ENCODE measurements at places on chromosomes 6 and 20.
A peak's percentile ranks its signal among the peaks of the same experiment; 100 is the strongest.

DNA sequence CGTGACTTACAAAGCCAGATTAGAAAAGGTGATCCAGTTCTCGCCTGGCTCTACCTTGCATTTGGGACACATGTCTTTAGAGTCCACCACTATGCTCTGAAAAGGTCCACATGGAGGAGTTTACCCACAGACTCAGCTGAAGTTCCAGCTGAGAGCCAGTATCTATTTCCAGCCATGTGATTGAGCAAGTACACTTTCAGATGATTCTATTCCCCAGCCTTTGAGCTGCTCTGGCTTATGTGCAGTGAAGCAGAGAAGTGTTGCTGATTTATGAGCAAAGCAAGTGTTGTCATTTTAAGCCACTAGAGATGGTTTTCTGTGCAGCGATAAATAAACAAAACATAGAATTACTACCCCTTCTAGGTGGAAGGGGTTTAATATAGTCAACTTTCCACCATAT is 520.8 kb upstream of the RNF217 start:
- DNase-seq, result no peak

GRCh38 chr6:138499303-138500018 is at the start of gene NHSL1:
Gene NHSL1, minus strand, starts transcription at chr6:138499494. Its CDS starts 204 bp downstream, at chr6:138499290.
- no peak for DNase-seq

- DNase-seq, result no peak
Observed at GRCh38 chr6:111487661-111488060, 4.6 kb upstream of the REV3L start.

- DNase-seq, result no peak
Observed at GRCh38 chr20:5969348-5969935, 19.0 kb downstream of the MCM8 start.

- no peak for DNase-seq
Observed at GRCh38 chr20:51126337-51126736, 103.4 kb upstream of the KCNG1 start.

DNA sequence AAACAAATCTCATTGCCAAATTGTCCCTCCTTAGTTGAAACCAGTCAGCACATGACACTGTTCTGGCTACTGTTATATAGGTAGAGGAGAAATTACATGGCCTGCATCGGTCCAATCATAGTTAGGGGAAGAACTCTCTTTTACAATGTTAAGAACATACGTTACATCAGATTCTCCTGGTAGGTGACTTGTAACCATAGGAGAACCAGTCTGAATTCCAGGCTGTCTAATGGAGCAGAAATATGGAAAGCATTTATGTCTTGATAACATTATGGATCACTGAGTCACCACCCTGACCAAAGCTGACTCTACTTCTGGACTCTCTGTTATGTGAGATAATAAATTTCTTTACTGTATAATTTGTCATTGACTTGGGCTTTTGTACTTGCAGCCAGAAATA is 40.9 kb downstream of the HTR1E start:
- DNase-seq, result no peak

DNA sequence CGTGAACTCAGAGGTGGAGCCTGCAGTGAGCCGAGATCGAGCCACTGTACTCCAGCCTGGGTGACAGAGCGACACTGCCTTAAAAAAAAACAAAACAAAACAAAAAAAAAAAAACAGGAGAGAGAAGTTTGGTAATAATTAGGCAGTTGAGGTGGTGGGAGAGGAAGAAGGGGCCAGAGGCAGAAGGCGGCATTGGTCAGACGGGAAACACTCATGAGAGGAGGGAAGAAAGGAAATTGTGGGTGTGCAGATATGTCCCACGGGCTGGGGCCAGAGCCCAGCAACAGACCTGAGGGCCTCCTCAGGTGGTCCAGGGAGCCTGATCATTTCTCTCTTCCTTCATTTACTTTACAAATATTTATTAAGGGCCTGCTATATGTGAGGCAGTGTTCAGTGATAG is 20.0 kb downstream of the SULF2 start:
- DNase-seq, result no peak

- DNase-seq, result no peak
Observed at GRCh38 chr6:170438402-170438753, 114.7 kb downstream of the PSMB1 start.

GRCh38 chr20:1405801-1406200 is 12.9 kb upstream of the FKBP1A start:
- no peak for DNase-seq

DNA sequence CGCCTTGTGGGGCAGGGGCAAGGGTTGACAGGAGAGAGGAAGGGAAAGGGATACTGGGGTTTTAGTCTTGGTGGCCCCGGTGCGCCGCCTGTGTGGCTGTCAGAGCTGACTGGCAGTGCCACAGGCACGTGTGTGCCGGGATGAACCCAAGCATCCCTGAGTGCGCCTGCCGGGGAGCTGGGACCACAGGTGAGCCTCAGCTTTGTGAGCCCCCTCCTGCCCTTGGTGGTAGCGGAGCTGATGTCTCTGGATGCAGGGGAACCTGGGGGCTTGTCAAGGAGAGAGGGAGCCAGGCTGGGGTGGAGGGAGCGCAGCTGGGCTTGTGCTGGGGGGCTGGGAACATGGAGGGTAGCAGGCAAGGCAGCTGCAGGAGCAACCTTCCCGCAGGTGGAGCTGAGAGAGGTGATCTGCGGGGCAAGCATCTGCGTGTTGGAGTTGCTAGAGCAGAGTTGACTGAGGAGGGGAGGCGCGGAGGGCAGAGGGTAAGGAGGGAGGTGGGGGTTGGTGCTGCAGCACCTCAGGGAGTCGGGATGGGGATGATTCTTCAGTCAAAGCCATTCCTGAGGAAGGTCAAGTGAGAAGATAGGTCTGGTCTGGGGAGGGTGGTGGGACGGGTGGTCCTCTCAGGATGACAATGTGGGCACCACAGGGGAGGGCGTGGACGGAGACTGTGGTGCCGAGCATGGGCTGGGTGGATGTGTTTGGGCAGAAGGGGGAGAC is 28.1 kb downstream of the PYGB start:
- no peak for DNase-seq

DNA sequence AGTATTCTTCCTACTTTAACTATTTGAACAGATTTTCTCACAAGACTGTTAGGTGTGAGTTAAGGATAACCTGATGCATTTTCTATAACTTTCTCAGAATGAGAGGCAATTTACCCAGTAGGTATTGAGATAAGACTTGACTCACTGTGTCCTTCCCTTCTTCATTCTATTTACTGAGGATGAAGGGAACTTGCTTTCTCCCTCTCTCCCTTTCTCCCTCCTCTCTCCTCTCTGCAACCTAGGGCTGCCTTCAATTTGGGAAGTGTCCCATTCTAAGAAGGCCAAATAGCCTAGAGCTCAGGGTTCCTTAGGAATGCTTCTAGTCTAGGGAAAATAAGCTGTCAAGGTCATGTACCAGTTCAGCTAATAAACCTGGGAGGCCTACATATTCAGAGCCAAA is 3.2 kb downstream of the ECHDC1 start:
- DNase-seq, result no peak

- DNase-seq, result no peak
Observed at GRCh38 chr20:32289661-32290431, 12.4 kb downstream of the KIF3B start.

GRCh38 chr20:62120990-62121775 is 1.1 kb upstream of the LSM14B start:
- no peak for DNase-seq

- DNase-seq, result no peak
Observed at GRCh38 chr6:131212024-131212423, 76.8 kb downstream of the AKAP7 start.

DNA sequence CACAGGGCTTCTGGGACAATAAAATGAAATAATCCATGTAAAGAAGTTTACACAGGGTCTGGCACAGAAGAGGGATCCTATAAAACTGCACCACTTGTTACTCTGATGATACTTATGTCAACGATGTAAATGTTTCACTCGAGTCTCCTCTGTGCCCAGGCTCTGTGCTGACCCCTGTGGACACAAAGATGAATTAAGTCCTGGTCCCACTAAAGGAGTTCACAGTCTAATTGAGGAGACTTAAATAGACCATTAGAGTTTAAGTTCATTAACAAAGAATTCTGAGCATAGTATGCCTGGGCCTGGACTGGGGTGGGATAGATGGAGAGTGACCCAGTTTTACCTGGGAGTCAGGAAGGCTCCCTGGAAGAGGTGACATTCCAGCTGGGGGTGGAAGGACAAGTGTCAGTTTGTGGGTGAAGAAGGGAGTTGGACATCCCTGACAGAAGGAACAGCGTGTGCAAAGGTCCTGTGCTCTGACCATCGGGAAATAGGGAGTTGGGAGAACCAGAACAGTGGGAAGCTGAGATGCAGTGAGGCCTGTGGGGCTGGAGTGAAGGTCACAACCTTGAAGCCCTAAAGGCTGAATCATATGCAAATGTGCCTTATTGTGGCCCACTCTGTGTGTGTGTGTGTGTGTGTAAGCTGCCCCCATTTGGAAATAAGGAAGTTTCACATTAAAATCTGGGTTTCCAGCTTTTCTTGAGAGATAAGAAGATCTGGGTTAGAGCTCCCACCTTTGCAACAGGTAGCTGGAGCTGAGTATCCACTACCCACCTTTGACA is 1.1 kb downstream of the OCSTAMP start:
- DNase-seq, result no peak

DNA sequence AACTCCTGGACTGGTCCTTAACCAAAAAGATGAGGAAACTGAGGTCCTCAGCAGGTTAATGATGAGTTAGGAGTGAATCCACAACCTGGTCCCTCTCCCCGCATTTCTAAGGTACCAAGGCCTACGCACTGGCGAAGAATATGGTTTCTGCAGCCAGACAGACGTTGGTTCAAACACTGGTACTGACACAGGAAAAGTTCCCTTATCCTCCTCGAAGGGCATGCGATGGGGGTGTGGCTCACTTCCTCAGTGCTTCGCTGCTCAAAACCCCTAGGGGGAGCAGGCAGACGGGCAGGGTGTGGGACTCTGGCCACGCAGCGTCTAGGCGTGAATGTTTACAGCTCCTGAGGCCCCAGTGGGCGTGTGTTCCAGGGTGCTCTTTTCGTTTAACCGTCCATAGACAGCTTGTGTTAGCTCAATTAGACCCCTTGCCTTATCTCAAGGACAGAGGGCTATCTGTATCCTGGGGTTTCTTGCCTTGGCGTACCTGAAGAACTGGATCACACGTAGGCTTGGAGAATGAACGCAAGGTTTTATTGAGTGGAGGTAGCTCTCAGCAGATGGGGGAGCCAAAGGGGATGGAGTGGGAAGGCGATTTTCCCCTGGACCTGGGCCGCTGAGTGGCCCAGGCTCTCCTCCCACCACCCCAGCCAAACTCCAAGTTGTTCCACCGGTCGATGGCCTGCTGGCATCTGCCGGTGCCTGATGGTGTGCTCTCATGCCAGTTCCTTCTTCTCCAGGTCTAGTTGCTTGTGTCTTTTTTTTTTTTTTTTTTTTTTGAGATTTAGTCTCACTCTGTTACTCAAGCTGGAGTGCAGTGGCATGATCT is 31.8 kb upstream of the PTPN1 start:
- peak; percentile 38 for DNase-seq

GRCh38 chr20:34987288-34988190 is 31.9 kb downstream of the MYH7B start:
- no peak for DNase-seq

GRCh38 chr6:106039897-106040592 is 46.1 kb upstream of the PRDM1 start:
- no peak for DNase-seq

DNA sequence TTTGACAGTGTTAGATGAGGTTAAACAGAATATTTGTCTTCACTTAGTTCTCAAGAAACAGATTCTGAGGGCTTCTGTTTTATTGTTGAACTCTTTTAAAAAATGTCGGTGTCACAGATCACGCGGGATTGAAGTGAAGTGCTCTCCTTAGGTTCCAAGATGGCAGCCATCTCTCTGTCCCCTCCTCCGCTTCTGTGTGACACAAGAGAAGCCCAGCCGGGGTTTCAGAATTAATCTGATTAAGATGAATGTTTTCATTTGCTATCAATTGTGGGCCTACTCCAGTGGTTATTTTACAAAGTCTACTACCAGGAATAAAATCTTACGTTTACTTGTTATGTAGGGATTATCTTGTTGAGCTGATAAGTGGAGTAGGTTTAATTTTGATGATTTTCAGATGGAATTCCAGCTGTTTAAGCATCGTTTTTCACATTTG is 10.9 kb downstream of the HIVEP1 start:
- no peak for DNase-seq

GRCh38 chr20:62816884-62817873 is at the start of gene COL9A3:
Gene COL9A3, plus strand, starts transcription at chr20:62817050. Its CDS starts 15 bp downstream, at chr20:62817065.
- DNase-seq, result no peak

DNA sequence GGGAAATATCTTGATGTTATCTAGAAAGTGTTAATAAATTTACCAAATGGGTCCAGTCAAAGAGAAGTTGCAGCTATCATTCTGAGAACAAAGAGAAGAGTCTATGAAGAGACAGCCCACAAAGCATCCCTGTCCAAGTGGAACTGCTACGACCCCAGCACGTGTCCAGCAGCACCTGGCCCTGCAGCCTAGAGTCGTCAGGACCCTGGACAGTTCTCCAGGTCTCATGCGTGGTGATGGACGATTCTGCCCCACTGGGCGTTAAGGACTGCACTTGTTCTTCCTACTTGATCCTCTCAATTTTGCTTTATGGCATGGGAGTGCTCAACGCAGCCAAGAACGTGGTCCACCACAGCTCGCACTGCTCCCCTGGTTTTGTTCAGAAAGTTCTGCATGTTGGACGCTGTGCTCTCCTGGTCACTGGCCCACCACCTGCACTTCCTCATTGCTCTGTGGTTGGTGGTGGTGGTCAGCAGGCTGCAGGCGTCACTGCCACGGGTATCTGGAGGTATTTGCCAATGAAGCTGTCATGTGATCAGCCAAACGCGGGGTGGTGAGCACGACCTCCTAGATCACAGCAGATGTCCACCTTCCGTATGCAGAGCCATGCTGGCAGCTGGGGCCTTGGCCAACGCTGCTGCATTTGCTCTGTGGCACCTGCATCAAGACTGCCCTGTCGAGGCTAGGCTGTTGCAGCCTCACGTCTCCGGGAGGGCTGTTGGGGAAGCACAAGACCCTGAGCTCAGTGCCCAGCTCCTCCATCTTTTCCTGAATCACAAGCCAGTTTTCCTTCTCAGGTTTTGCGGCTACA is 356.4 kb downstream of the CDH4 start:
- DNase-seq, result no peak

GRCh38 chr6:19999319-20000191 is 162.4 kb downstream of the ID4 start:
- DNase-seq, result no peak

GRCh38 chr6:4299476-4299875 is 164.1 kb upstream of the ECI2 start:
- no peak for DNase-seq

GRCh38 chr6:9978480-9978879 is 436.4 kb downstream of the TFAP2A start:
- no peak for DNase-seq

GRCh38 chr20:61134296-61135030 is 117.6 kb upstream of the CDH4 start:
- no peak for DNase-seq

DNA sequence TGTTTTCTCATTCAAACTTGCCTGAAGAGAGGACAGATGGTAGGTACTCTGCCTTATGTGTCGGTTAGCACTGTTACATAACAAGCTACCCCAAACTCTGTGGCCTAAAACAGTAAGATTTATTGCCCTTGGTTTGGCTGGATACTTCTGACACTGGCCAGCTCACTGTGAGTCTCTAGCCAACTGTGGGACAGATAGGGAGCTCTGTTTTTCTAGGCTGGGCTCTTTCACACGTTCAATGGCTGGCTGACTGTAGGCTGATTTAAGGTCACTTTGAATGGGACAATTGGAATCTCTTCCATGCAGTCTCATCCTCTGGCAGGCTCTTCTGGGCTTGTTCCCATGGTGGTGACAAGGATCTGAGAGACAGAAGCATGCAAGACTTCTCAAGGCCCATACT is 39.4 kb upstream of the JAG1 start:
- no peak for DNase-seq

- DNase-seq, result no peak
Observed at GRCh38 chr6:80480421-80481157, 374.1 kb downstream of the BCKDHB start.

- no peak for DNase-seq
Observed at GRCh38 chr6:70221715-70222438, 81.0 kb downstream of the COL9A1 start.
